Kidney tubule cell (primary cell): ENCODE measurements at places on chromosomes 3 and 15.

DNA sequence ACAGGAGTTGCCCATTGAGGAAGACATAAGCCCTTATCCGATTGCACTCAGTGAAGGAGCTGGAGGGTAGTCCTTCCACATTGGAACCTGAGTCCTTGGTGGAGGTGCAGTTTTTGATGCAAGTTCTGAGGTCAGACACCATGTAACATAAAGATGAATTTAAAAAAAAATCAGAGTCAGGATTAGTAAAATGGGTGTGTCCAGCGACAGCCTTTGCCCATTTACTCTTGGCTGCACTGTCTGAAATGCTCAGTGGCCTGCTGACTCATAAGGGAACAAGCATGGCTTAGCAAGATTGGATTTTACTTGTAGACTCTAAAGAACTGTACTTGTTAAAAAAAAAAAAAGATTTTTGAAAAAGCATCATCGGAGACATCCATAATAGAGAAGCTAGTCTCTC, 241.1 kb upstream of the TOPAZ1 start:
- peak; percentile 52 for DNase-seq

DNA sequence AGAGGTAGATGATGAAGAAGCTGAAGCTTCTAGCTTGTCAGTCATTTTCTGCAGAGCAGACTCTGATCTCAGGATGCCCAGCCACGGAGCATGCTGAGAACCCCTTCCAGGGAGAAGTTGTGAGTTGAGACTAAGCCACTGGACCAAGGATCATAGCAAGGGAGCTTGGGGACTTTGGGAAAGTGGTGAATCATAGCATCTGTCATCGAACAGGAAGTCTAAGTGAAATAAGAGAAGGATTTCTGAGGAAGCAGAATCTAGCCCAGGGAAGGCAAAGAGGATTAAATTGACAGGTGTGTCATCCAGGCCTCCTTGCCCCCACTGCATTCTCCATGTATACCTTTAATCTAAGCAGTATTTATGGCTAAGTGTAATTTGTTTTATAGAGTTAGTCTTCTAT, 71.8 kb upstream of the TMEM108 start:
- peak; percentile 35 for DNase-seq

GRCh38 chr15:70159001-70159712, 61.4 kb upstream of the TLE3 start:
- no peak for DNase-seq

DNA sequence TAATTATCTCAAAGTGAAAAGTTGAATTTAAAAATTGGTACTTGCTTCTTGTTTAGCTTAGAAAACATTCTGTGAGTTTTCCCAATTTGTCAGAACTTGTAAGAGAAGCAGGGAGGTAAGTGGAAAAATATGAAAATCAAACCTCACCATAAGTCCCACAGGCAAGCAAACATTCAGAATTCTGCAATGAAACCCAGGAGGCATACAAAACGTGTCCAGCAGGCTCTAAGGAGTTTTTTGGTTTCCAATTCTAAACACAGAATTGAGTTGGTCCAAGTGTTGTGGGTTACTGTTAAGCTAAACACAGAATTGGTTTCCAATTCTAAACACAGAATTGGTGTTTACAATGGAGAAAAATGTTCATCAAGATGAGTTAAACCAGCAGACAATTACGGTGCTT, 27.1 kb upstream of the ACKR4 start:
- DNase-seq: no peak

- DNase-seq: peak; percentile 70
Measured at GRCh38 chr15:65869954-65870871, 922 bp downstream of the RAB11A start.

DNA sequence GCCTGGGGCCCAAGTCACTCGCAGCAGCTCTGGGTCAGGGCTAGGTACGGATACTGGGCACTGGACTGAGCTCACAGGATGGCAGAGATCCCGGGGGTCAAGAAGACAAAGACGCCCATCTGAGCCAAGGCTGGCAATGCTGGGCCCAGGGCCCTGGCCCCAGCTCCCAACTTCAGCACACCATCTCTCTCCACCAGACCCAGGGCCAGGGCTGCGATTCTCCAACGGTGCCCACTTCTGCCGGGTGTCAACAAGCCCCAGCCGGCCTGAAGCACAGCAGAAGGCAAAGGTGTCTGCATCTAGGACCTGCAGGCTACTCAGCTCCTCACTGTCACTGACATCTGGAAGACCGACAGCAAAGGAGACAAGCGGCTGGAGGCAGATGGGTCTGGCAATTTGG, 8.6 kb downstream of the WDR73 start:
- DNase-seq: no peak

GRCh38 chr15:31265090-31265870, 61.4 kb upstream of the KLF13 start:
- no peak for DNase-seq

- peak; percentile 18 for DNase-seq
Measured at GRCh38 chr3:146543461-146544001, 876 bp downstream of the PLSCR1 start.

DNA sequence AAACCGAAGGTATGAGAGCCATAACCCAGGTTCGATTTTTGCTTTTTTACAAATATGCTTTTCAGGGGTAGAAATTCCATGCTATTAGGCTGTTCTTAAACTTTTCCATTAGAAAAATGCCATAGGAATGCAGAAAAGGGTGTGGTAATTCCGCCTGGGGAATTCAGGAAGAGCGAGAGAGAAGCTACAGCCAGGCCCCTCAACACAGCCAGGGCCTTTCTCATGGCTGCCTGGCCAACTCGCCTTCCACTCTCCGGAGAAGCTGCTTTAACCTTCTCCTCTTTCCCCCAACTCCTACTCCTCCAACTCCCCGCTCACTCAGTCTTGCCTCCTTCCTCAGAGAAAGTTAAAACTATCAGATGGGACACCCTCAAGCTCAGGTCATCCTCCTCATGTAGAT, 9.1 kb upstream of the TICRR start:
- no peak for DNase-seq

DNA sequence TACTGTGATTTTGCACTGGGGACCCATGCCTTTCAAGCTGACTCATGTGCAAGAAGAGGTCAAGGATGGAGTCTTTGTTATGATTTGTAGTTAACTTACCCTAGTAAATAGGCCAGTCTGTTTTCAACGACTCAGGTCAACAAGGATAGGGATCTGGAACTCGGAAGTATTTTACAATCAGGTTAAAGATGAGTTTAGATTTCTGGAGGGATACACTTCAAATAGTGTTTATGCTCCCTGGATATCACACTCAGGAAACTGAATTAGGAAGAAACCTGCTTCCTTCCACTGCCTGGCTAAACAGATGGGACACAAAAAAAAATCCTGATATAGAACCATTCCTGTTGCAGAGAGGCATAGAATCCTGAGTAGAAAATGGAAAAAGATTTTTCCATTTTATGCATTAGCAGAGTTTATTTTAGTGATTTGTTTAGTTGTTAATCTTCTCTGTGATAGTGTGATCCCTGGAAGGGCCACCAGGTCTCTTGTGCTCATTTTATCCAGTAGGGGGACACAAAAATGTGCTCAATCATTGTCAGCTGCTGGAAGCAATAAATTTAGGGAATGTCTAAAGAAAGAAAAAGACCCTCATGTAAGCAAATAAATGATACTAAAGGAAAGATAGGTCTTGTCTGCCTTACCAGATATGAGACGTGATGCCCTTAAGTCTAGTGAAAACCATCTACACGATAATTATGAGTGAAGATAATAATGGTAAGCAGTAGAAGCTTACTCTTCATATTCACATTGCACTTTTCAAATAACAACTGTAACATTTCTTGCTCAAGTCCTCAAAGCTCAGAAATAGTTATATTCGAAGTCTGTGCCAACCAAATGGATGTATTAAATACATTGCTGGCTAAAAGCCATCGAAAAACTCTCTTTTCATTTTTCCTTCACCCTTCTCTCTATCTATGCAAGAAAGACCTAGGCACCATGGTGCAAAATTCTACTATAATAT, 452.1 kb upstream of the KCNMB2 start:
- peak; percentile 19 for DNase-seq
